ENCODE measurements at places on chromosomes 11 and 22.

GRCh38 chr22:27878541-27878940 lies 40.5 kb downstream of the PITPNB start:
- DNase-seq: no peak

DNA sequence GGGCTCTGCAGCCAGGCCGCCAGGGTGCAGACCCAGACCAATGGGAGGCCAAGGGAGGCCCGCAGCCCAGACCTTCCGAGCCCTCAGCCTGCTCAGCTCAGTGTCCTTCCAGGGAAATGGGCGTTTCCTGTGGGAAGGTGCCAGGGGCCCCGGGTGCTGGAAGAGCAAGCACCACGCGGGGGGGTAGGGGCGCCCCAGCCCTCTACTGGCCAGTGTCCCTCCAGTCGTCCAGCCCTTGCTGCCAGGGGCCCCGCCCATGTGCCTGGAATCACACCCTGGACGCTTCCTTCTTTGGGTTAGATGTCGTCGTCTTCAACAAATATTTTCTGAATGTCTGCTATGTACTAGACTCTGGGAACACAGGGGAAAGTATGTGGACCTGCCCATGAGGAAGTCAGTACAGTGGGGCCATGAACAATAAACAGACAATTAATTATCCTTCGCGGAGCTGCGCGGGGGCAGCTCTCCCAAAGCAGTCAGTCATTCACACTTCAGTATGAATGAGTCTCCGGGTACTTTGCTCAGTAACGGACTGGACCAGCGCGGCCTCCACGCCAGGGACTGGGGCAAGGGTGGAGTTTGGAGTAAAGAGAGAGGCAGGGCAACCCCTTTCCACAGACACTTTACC lies 60.2 kb downstream of the CDKN1C start:
- DNase-seq: peak; percentile 79

DNA sequence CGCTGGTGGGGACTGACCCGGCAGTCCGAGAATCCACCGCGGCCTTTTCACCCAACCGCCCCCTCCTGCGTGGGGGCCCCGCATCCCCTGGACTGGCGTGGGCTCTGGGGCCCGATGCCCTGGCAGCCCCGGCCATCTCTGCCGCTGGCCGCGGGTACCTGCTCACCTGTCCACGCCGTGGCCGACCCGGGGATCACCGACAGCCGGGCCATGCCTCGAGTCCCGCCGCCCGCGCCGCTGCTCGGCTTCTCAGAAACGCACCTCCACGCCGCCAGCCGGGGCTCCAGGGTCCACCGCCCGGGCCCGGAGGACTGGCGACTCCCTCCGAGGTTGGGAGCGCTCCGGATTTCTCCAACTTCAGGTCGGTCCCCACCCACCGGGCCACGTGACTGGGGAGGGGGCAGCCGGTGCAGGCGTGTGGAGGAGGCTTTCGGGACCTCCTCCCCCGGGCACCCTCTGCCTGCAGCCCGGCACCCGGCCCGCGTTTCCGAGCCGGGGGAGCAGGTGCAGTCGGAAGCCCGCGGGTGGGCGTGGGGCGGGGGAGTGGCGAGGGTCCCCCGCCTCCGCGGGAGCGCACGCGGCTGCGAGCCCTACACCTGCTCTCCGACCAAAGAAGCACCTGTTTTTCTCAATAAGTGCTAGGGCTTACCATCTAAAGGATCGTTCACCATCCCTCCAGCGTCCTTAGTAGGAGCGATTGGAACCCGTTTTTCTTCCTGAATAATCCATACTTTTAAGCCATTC lies 554 bp upstream of the NRIP3 start:
- peak; percentile 28 for DNase-seq

- DNase-seq: no peak
These were observed 73.2 kb upstream of the SUSD2 start for GRCh38 chr22:24108073-24108472.

GRCh38 chr22:35054064-35054463 lies 11.9 kb upstream of the ISX start:
- DNase-seq: no peak

DNA sequence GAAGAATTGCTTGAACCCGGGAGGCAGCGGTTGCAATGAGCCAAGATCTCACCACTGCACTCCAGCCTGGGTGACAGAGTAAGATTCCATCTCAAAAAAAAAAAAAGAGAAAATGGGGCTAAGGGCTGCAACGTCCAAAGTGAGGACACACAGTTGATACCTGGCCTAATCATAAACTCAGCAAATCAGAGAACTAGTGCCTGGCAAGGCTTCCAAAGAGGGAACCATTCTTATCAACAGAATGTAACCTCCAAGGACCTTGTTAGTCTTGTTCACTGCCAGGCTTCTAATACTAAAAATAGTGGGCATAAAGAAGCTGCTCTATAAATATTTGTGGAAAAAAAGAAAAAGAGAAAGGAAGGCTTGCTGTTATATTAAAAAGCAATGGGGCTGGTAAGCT lies 42.3 kb downstream of the FAM168A start:
- DNase-seq: no peak

DNA sequence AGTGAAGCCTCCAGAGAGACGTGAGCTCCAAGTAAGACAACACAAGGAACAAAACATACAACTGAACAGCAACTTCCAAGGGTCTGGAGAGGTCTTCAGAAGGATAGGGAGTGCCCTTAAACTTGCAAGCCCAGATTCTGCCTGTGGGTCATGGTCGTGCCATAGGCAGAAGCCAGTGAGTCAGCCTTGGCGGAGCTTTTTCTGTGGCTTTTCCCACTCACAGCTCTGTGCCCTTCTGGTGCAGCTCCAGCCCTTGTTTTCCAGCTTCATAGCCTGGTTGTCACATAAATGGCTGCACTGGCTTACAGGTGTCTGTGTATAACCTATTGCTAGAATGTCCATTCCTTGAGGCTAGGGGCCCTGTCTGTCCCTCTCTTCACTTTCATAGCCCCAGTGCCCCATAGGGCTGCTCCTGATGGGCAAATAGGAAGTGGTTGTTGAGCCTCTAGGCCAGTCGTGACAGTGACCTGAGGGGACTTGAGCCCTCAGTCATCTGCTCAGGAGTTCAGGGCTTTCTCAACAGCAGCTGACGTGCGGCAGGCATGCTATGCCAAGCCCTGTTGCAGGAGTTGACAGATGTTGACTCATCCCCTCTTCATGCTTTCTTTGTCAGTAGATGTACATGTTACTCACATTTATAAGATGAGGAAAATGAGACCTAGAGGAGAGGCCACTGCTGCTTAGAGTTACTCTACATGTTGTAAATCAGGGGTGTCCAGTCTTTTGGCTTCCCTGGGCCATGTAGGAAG lies 7.4 kb downstream of the MED15 start:
- DNase-seq: peak; percentile 67

DNA sequence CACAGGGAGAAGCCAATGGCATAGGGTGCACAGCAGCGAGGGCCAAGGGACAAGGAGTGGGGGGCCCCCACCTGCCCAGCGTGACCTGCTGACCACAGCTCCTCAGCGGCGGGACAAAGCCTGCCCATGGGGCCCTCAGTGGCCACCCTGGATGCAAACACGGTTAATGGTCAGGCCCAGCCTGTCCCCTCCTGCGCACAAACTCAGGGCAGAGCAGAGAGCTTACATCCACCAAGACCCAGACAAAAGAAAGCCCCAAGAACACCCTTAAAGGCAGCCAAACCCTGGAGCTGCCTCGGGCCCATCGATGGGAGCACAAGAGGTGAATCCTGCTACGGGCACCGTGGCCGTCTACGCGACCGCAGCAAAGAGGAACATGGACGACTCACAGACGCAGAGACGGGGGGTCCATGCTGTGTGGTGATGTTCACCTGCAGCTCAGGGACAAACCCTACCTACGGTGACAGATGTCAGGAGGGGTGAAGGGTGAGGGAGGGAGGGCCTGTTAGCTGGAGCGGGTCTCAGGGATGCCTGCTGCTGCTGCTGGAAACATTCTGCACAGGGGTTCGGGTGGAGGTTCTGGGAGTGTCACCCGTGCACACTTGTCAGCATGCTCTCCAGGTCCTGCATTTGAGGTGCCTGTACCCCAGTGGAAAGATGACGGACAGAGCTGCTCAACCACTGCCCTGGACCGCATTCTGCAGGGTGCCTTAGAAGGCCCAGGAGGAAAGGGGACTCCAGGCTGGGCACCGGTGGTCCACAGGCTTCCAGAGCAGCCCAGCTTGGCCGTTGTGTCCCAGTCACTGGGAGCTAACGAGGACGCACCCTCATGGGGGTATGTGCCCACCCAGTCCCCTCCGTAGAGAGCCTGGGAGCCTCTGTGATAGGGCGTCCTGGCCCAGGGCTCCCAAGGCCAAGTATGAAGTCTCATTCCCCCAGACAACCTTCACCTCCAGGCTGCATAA lies 11.6 kb downstream of the ASCL2 start:
- DNase-seq: no peak

DNA sequence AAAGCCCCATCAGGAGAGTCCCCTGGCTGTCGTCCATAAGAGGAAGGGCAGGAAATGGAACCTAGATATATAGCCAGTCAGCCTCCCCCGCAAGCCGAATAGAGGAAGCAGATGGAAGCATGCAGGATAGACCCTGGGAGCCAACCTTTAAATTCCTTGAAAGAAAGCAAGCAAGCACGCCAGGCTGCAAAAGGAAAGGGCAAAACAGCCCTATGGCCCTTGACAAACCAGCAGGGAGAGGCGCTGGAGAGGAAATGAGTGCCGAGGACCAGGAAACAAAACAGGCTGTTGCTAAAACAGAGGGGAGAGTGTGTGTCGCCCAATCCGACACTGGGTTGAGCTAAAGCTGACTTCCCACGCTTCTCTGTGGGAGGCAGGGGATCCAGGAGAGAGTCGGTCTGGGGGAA lies 203.5 kb upstream of the MTNR1B start:
- DNase-seq: peak; percentile 26

- no peak for DNase-seq
These were observed 26.7 kb downstream of the PARVG start for GRCh38 chr22:44207173-44207980.

DNA sequence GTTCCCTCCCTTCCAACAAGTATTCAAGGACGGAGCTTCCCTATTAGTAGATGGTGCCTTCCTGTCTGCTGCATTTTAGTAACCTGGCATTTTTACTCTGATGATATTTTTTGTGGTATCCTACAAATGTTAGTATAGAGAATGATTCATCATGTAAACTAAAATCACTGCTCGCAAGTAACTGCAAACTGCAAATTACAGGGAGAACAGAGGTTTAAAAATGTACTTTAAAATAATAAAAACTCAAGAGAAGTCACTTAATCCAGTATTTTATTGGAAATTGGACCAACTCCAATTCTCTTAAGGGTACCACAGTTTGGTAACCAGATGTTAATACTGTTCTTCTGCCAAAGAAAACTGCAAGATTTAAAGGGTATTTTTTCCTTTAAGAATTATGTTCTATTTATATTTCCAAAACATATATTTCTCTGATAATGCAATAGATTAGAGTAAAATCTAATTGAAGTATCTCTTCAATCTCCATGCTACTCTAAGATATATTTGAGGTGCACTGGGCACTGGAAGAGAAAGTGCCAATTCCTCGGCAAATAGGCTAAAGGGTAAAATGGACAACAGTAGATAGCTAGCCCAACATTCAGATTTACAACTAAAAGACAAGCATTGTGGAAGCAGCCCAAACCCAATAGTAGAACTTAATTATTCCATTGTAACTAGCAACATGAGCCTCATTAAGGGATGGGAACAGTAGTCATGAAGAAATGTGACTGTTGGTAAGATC lies 298.0 kb downstream of the TTC28 start:
- DNase-seq: peak; percentile 20

- no peak for DNase-seq
These were observed 112.9 kb downstream of the SLC36A4 start for GRCh38 chr11:93084727-93085505.

- DNase-seq: no peak
These were observed 144.0 kb upstream of the GRK3 start for GRCh38 chr22:25420471-25420924.

Measured in astrocyte of the hippocampus (primary cell).